HEK293T (cell line): ENCODE measurements at places on chromosomes 6 and 20.

DNA sequence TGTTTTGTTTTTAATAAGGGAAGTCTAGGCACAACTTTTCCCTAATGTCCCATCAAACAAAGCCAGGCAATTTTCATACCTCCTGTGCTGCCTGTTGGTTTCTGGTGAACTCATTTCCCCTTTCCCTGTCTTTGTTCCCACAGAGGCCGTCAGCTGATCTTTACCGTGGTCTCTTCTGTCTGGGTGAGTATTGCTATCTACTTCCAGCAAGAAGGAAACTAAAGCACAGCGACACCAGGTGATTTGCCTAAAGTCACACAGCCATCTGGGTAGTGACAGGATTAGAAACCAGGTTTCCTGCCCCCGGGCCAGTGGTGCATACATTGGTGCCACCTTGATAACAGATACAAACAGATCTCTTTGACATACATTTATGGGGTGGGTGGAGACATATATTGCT lies 59.6 kb downstream of the RAB44 start:
- no peak for DNase-seq

DNA sequence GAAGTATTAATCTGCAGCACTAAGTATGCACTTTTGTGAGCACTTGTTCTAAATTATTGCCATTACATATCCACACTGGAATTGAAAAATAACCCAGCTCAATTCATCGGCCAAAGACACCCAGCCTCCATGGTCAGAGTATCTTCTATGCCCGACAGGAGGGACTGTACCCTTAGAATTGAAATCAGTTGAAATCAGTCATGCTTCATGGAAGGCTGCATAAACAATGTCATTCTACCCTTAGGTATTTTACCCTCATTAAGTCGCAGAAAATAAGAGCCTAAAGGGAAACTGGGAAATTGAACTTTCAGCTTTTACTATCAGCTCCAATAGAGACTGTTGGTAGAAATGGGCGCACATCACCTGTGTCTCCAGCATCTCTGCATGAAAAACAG lies 2.9 kb upstream of the RAMACL start:
- DNase-seq: no peak

- no peak for DNase-seq
Measured at GRCh38 chr6:54624779-54625178, 221.8 kb upstream of the FAM83B start.

- no peak for DNase-seq
Measured at GRCh38 chr6:138957903-138958302, 30.1 kb downstream of the REPS1 start.

DNA sequence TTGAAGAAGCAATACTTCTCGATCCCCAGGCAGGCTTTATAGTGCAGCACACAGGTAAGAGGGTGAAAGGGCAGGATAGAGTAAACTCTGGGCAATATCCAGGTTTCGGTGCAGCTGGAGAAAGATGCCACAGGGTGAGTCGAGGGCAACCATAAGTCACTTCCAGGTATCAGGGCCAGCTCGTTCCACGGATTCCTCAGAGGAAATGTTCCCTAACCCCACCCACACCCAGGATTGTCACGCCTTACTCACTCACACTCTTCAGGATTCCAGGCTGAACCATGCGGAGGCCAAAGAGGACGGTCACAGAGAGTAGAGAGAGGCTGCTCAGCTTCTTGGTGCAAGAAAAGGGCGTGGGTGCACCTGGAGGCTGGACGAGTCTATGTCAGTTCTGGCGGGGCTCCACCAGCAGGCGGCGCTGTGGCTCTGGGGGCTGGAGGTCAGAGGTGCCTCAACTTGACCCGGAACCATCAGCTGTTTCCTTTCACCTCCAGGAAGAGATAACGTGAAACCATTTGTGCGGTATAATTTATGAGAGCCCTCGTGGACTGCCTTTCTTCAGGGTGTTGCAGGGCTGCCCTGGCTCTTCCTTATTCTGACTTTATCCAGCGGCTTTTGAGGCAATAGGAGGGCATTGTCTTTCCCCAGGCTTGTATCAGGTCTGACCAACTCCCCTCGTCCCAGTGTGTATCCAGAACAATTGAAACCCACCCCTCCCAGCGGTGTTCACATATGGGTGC lies 14.5 kb upstream of the WFDC12 start:
- DNase-seq: peak; percentile 69

DNA sequence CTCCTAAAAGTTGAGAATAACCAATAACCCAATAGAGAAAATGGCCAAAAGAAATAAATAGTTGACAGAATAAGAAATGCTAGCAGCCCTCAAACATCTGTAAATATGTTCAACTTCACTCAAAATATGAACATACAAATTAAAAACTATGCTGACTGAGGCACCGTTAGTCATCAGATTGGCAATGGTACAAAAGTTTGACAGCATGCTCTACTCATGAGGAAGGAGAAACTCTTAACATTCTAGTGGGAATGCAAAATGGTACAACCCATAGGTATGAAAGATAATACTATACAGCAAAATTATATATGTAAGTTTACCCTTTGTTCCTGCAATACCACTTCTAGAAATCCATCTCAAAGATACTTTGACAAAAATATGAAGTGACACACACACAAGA lies 1.6 kb upstream of the ZSCAN12 start:
- no peak for DNase-seq

GRCh38 chr6:152783217-152783878 lies 32.8 kb downstream of the VIP start:
- DNase-seq: no peak

DNA sequence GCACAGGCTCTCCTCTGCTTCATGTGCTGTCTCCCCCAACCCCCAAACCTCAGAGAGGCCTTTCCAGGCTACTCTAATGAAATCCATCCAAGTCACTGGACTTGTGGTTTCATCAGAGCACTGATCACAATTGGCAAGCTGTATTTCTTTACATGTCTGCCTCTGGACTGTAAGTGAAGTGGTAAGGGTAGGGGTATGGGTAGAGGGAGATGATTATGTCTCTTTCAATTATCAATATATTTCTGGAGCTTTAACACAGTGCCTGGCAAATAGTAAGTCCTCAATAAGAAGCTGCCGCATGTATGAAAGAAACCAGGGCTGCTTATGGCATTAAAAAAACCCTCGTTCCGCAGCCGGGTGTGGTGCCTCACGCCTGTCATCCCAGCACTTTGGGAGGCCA lies 5.4 kb downstream of the TRERF1 start:
- no peak for DNase-seq

- DNase-seq: no peak
Measured at GRCh38 chr20:4932061-4932460, 69.2 kb downstream of the SLC23A2 start.

- no peak for DNase-seq
Measured at GRCh38 chr20:33600414-33600813, 61.7 kb upstream of the C20orf144 start.

- no peak for DNase-seq
Measured at GRCh38 chr6:40788661-40789655, 201.8 kb upstream of the LRFN2 start.

DNA sequence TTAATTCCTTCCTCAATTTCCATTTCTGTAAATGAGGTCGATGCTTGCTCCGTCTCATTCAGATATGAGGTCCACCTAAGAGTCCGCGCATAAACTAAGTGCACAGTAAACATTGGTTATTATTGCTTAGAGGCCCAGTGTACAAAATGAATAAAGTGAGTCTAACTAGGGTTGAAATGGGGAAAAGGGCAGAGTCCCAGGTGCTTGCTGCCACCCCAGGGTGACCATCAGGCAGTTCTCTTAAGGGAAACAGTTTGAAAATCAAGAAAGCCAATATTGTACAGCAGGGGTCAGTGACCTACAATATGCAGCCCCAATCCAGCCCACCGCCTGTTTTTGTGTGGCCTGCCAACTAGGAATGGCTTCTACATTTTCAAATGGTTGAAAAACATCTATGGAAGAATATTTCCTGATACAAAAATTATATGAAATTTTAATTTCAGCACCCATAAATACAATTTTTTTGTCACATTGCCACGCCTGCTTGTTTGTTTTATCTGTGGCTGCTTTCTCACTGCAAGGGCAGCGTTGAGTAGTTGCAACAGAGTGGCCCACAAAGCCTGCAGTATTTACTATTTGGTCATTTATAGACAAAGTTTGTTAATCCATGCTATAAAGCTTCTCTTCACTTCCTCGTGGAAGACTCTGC lies 43.3 kb downstream of the SLC13A3 start:
- no peak for DNase-seq

- no peak for DNase-seq
Measured at GRCh38 chr20:44566811-44567210, 15.6 kb upstream of the PKIG start.

GRCh38 chr6:63487103-63487813 lies 85.0 kb upstream of the LOC128125822 start:
- DNase-seq: no peak

DNA sequence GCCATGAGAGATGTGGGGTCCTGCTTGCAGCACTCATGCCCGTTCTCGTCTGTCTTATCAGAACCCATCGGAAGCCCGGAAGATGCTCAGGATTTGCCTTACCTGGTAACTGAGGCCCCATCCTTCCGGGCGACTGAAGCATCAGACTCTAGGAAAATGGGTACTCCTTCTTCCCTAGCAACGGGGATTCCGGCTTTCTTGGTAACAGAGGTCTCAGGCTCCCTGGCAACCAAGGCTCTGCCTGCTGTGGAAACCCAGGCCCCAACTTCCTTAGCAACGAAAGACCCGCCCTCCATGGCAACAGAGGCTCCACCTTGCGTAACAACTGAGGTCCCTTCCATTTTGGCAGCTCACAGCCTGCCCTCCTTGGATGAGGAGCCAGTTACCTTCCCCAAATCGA lies 8.3 kb downstream of the PI16 start:
- DNase-seq: no peak

DNA sequence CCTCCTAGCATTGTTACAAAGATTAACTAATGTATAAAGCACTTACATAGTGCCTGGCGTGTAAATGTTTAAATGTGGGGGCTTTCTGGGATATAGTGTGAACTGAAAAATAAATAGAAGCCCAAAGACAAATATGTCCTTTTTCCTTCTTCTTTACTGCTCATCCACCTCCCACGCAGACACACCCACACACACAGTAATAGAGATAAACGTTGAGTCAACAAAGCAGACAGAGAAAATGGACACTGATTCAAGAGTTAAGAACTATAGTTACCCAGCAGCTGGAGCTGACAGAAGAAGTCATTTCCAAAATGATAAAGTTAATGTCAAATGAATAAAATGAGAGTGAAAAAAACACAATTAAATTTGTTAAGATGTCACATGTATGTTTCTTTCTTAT lies 68.3 kb downstream of the FHL5 start:
- no peak for DNase-seq

- no peak for DNase-seq
Measured at GRCh38 chr6:31908791-31909190, 6.9 kb upstream of the ZBTB12 start.

- no peak for DNase-seq
Measured at GRCh38 chr6:10556992-10557391, 35.8 kb downstream of the GCNT2 start.

DNA sequence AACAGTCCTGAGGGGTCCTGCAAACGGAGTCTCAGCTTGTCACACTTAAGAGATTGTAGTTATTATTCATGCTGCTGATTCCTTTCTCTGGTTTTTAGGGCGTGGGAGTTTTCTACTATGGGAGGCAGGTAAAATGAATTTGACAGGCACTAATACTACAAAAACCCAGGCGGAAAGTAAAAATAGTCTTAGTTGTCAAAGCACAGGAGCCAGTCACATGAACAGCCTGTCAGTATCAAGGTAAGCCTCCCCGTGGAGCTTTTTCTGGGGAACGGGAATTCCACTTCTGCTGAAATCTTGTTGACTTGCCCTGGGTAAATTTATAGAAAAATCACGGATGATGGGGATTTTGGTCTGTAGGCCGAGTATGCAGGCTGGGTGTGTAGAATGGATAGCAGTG lies 79.8 kb downstream of the SLC24A3 start:
- DNase-seq: no peak

GRCh38 chr6:42417641-42418112 lies 34.0 kb downstream of the TRERF1 start:
- DNase-seq: no peak

GRCh38 chr6:104301951-104302350 lies 557.8 kb downstream of the HACE1 start:
- DNase-seq: no peak

DNA sequence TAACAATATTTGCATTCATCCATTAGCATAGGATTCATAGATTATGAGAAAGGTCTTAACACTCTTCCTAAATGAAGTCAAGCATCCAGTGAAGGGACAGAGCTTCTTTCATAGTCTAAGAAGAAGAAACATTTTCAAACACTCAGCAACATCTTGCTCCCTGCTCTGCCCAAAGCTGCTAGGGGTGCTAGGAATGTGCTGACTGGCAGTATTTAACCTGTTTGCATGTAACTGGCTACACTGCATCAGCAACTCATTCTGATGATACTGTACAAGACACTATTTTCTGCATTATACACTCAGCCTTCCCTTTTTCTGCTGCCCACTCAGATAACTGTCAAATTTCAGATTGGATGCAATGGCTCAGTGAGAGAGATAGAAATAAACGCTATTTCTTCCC lies 495.1 kb upstream of the ARID1B start:
- no peak for DNase-seq

DNA sequence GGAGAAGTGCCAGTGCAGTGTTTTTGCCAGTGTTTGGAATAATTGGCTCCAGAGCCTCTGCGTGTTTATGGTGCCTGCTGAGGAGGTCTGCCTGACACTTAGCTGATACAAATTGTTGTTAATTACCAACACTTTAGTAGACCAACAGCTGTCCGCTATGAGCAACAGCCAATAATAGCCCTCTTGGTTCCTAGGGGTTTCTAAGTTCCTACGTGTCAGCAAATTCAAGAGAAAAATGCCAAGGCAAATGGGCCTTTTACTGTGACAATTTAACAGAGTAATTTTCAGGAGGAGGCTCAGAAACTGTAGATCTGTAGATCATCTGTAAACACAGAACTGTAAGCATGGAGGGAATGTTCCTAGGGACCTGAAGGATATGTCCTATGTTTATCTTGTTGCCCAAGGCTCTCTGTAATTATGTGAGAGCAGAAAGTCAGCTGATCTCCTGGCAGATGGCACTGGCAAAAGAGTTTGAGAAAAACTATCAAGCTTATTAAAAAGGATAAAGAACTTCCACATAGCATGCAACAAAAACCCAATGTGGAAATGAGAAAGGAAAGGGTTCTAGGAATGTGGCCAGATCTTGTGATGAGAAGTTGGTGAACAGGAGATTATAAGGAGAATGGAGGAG lies 157.7 kb downstream of the GJA1 start:
- no peak for DNase-seq

DNA sequence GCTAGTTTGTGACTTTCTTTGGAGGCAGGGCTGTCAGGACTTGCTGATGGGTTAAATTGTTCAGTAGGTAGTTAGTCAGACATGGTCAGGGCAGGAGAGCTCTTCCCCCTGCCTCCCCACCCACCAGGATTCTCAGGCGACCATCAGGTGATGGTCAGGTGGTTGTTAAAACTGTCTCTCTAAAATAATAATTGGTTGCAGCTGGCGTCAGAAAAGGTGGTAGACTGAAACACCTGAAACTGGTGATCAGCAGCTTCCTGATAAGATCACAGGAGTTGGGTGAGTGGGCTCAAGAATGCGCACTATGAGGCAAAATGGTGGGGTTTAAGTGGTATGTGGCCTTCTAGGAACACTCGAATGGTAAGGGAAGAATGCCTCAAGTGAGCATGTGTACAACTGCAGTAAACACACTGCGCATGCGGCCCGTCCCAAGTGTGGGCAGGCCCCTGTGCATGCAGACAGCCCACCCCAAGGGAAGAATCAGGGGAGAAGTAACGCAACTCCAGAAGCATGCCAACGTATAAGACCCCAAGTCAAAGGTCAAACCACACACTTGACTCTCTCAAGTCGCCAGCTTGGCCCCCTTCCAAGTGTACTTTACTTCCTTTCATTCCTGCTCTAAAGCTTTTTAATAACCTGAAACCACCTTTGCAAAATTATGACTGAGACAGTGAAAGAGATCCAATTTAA lies 7.9 kb upstream of the BLCAP start:
- no peak for DNase-seq
